Hematopoietic multipotent progenitor cell treated with erythropoietin and hydrocortisone succinate and interleukin-3 and kit ligand, for 4 days (in vitro differentiated cells): ENCODE measurements at places on chromosomes 1 and 21.

DNA sequence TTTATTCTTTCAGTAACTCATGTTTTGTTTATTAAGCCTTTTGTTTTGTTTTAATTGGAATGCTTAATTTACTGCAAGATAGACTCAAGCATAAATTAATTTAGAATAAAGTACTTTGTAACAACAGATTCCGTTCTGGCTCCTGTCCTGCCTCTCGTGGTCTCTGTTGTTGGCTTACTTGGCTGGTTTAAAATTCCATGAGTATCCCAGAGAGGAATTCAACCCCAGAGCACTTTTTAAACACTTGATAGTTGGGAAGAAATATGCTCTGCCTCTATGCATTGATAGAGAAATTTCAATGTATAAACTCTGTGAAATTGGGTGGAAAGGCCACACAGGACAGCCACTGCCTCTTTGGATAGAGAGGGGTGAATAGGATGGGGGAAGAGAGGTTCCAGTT is 89.7 kb downstream of the ATP5PO start:
- no peak for DNase-seq

DNA sequence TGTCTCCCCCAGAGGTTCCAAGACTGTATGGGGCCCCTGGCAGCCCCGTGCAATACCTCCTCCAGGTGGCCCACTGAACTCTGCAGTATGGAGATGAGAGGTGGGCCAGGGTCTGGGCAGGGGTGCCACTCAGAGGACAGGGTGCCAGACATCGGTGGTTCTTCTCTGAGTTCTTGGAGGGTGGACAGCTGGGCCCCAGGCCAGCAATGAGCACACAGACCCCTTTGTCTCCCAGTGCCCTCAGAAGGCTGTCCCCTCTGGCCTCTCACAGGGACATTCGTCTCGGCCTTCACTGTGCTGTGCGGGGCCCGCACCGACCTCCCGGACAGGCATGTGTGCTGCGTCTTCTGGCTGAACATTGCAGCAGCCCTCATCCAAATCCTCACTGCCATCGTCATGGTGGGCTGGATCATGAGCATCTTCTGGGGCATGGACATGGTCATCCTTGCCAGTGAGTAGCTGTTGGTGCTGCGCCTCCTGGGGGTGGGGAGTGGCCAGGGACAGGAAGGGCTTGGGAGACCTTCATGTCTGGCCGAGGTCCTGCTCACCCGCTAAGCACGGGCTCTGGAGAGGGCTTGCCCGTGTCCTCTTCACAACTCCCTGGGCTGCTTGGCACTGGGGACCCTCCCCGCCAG is 48.1 kb downstream of the STUM start:
- DNase-seq: no peak

- DNase-seq: no peak
These were observed 9.7 kb upstream of the H6PD start for GRCh38 chr1:9224664-9225410.

DNA sequence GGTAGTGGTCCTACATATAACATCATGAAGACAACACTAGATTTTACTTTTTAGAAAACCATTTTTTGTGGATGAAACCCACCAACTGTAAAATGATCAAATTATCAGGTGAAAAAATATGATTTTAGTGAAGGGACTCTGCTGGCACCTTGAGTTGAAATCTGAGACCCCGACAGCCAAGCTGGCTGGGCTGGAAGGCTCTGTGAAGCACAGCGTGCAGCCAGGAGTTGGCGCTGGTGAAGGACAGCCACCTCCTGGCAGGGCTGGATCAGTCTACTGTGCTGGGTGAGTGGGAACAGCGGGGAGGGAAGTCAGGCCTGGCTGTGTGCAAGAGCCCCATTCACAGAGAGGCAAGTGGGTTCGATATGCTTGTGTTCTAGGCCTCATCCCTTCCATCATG is 47.9 kb downstream of the DDAH1 start:
- no peak for DNase-seq

- DNase-seq: no peak
These were observed 71.1 kb downstream of the CACNA1E start for GRCh38 chr1:181554465-181554864.

DNA sequence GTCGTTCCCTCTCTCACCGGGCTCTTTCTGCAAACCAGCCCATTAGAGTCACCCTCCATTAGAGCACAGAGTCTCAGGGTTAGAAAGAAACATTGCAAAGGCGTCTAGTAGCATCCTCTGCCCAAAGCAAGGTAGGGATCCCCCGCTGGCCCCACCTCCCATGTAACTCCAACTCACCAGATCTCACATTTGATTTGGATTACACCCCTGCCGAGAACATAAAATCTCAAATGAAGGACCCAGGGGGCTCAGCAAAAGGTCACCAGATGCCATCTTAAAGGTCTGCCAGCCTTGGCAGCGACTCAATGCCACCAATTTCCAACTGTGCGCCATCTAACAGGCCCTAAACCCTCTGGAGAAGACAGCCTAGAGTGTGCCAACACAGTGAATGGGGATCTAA is 14.1 kb downstream of the C1orf87 start:
- no peak for DNase-seq

GRCh38 chr1:211714154-211714553 is 38.7 kb upstream of the NEK2 start:
- no peak for DNase-seq

DNA sequence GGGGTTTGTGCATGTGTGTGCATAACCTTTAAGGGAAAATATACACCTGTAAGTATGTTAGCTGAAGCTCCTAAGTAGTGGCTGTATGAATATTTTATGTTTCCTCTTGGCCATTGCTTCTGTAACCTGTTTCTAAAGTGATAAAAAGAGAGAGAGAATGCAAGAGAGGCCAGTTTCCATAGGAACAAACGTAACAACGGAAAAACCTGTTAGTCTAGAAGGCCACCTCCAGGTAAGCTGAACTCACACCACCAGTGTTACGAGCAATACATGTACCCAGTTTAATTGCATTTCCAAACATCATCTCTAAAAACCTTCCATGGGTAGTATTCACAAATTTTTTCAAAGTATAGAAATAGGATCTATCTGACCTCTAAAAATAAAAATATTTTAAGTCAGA is 63.1 kb downstream of the PLPPR4 start:
- no peak for DNase-seq

DNA sequence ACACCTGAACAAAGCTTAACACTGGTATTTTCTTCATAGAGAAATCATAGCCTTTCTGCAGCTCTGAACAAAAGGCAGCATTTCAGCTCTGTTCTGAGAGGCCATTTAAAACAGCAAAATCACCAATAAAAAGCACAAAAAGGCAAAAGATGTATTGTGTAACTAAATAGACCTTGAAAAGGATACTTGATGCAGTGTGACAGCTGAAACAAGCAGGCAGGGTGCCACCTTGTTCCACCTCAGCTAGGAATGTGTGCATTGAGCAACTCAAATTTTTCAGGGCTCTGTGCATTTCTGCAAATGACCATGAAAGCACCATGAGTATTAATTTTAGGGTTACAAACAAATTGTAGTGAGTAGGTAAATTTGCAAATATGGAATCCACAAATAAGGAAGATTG is 65.8 kb downstream of the RHOU start:
- DNase-seq: no peak

GRCh38 chr1:20307026-20307425 is 16.4 kb downstream of the VWA5B1 start:
- no peak for DNase-seq

DNA sequence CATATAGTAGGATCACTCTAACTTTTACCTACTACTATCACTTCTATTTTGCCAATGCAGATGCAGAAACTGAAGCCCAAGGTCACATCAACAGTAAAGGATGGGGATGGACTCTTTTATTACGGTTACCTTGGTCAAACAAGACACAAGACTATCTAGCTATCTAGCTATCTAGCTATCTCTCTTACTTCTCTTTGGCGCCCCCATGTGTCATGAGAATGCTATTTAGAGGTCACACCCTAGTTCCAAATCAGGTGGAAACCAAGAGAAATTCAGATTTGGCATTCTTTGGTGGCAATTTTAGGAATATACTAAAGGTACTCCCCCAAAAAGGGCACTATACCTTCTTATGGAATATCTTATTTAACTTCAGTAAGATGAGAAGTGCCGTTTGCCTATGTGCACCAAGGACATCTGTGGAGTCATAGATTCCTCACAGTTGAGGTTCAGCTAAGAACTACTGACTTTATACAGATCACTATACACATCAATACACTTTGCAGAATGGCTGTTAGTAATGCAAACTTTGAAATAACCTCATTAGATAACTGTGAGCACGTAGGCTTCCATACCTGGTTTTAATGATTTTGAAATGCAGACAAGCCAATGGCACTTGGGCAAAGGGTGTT is 6.7 kb downstream of the ZNF648 start:
- peak; percentile 86 for DNase-seq

DNA sequence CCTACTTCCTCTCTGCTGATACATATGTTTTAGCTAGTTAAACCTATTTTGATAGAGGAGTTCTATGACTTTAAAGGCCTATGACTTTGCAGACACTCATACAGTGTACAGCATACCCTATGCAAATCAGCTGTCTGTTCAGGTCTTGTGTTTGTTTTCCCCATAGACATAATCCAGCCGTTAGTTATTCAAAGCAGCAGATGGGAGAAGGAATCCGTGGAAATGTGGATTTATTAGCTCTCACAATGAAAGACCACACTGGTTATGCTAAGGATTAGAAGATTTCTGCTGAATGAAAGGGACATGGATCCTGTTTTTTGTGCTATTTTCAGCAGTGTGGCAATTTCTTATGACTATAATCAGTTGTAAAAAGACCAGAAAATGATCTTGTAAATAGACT is 59.8 kb downstream of the MAST2 start:
- peak; percentile 17 for DNase-seq

DNA sequence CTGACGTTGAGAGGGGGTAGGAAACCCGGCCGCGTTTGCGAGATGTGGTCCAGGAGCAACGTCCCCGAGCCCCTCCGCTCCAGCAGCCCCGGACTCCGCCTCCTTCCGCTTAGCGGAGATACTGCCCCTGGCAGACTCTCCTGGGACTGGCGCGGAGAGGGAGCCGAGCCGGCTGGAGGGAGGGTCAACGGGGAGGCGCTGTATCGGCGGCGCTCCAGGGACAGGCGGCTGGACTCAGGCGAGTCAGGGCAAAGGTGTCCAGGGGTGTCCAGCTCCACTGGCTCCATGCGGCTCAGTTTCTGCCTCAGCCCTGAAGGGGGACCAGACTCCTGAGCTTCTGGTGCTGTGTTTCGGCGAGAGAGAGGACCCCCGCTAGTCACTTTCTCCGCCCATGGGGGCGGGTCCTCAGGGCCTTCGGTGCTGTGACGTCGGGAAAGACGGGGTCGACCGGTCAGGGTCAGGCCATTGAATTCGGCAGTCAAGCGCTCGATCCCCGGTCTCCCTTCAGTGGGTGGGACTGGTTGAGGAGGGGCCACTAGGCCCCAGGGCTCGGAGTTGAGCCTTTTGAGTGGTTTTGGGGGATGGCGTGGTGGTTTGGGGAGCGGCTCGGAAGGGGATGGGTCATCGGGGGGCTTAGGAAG is 2.8 kb upstream of the LIX1L start:
- DNase-seq: peak; percentile 89

- DNase-seq: peak; percentile 64
These were observed 1.5 kb downstream of the TNFRSF25 start for GRCh38 chr1:6464514-6464836.

DNA sequence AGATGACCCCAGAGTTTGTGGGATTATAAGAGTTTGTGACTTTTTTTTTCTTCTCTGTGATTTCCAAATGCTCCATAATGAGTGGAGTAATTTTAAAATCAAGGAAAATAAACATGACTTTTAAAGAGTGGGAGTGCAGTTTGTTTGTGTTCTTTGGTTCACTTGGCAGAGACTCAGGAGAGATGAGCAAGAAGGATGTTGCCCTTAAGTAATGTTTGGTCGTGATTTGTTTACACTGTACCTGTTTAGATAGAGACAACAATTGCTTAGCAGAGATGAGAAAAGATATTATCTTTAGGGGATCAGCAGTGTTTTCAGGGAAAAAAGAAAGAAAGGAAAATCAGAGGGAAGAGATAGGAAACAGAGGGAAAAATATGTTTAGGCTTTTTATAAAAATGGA is 170.8 kb downstream of the ADSS2 start:
- no peak for DNase-seq

- no peak for DNase-seq
These were observed 11.2 kb upstream of the CD84 start for GRCh38 chr1:160590488-160590887.

- DNase-seq: peak; percentile 67
These were observed 660 bp downstream of the GCLM start for GRCh38 chr1:93908394-93909145.

DNA sequence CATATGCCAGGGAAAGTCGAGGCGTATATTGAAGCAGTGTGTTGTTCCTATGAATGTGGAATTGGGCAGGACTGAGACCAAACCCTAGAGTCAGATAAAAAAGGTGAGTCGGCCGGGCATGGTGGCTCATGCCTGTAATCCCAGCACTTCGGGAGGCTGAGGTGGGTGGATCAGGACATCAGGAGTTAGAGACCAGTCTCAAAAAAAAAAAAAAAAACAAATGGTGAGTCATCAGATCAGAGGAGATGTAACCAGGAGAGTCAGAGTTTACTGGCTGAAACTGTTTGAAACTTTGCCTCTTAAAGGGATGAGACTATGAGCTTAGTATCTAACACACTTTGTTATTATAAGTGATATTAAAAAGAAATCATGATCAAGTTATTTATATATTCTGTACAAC is 26.4 kb upstream of the SYCP1 start:
- no peak for DNase-seq

- no peak for DNase-seq
These were observed 2.8 kb upstream of the RAP1GAP start for GRCh38 chr1:21671915-21672314.

GRCh38 chr1:118118469-118118868 is 66.6 kb downstream of the SPAG17 start:
- no peak for DNase-seq

DNA sequence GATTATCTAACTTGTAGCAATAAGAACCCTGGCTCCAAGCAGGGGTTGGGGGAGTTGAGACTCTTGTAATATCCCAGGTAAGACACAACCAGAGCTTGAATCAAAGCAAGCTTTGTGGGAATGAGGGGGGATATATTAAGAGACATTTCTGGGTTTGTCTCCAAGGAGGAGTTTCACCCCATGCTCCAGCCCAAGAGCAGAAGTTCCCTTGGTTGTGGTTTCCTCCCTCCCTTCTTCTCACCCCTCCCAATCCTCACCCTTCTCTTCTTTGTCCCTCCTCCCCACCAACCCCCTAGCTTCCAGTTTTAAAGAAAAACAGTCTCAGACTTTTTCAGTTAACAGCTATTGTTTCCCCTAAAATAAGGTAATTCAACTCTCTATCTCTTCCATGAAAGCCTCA is 11.9 kb downstream of the TRAF3IP3 start:
- peak; percentile 86 for DNase-seq

- DNase-seq: no peak
These were observed 189.5 kb upstream of the GREM2 start for GRCh38 chr1:240801442-240801841.

- DNase-seq: no peak
These were observed 43.2 kb upstream of the FMO2 start for GRCh38 chr1:171141688-171142415.

- no peak for DNase-seq
These were observed 1.2 kb downstream of the KCNQ4 start for GRCh38 chr1:40784771-40785151.

- no peak for DNase-seq
These were observed 9.5 kb downstream of the CDC73 start for GRCh38 chr1:193131266-193131860.

- no peak for DNase-seq
These were observed 35.8 kb downstream of the SSBP3 start for GRCh38 chr1:54370287-54370989.
